ENCODE measurements at places on chromosomes 16 and 17.

GRCh38 chr16:84957792-84958191 lies 53.5 kb downstream of the ZDHHC7 start:
- DNase-seq = no peak

DNA sequence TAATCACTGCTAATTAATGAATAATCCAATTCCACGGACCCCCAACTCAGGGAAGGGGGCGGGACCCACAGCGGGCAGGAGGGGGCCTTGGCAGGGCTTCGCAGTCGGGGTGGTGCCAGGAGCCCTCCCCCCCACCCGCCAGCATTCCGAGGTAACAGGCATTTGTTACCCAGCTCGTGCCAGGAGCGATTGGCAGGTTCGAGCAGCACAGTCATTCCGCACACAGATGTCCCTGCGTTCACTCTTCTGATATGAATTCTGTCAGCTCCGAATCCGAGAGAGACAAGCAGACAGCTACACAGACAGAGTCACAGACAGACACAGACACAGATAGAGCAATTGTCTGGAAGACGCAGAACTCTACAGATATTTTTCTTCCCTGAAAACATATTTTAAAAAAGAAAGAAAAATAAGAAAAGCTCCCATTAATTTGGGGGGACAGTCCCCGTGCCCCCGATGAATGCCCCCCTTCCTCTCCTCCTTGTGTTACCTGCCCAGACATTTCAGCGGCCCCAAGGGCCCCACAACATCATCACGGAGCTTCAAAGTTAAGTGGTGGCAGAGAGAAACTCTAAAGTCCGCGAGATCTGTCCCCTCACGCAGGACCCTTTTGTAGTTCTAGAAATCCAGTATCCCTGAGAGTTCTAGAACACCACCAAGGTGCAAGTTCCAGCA lies 10.2 kb downstream of the NEUROD2 start:
- DNase-seq = no peak

DNA sequence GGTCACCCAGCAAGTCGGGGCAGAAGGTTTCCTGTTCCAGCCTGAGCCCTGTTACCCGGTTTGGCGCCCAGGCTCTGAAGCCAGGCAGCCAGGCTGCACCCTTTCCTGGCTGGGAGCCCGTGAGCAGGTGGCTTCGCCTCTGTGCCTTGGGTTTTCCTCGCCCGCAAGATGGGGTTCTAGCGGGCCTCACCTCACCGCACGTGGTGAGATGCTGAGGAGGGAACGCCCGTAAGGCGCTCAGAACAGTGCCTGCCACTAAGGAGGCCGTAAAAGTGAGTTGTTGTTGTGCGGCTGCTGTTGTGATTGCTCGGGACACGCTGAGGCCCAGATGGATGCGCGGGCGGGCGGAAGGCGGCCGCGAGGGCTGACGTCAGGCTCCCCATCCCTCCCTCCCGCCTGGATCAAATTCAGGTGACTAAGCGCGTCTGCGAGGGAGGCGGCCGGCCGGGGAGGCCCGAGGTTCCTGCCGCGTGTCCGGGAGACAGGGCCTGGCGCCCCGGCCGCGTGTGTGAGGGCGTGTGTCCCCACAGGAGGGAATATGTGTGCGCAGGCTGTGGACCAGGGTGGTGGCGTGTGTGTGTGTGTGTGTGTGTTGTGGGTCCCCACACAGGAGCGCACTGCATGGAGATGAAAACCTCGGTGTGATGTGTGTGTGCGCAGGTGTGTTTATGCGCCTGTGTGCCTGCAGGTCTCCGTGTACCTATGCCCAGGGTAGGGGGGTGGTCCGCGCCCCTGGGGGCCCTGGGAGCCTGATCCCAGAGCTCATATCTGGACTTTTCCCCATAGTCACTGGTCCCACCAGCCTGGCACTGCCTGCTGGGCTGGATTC lies 4.3 kb downstream of the CAMKK1 start:
- no peak for DNase-seq

DNA sequence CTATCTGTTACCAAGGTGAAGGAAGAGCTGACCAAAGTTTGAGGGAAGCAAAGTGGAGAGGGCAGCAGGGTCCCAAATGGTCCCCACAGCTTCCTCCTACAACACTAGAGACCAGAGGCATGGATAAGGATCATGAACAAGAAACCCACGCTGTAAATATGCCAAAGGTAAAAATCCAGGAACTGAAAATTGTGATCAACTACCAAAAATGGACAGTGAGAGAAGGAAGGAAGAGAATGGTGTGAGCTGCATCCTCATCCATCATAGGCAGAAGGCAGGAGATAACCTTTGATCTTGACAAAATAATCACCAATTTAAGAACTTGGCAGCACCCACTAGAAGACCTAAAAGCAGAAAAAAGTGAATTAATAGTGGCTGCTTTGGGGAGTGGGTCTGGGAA lies 66.2 kb downstream of the CYTH1 start:
- DNase-seq = no peak

GRCh38 chr17:55727920-55728319 lies 5.3 kb upstream of the TMEM100 start:
- no peak for DNase-seq

- no peak for DNase-seq
Measured at GRCh38 chr17:830950-831349, 48.8 kb downstream of the MRM3 start.

- no peak for DNase-seq
Measured at GRCh38 chr17:6752068-6752909, 3.6 kb upstream of the XAF1 start.

GRCh38 chr17:76672270-76672851 lies 28.8 kb upstream of the ST6GALNAC1 start:
- no peak for DNase-seq

DNA sequence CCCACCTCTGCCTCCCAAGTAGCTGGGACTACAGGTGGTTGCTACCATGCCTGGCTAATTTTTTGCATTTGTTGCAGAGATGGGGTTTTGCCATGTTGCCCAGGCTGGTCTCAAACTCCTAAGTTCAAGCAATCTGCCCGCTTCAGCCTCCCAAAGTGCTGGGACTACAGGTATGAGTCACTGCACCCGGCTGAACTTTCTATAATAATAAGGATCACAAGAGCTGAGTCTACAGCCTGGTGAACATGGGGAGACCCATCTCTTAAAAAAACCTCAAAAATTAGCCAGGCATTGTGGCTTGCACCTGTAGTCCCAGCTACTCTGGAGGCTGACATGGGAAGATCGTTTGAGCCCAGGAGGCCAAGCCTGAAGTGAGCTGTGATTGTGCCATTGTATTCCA lies 53.5 kb downstream of the WDR59 start:
- DNase-seq = no peak

GRCh38 chr17:60073063-60073462 lies 5.7 kb downstream of the HEATR6 start:
- no peak for DNase-seq

DNA sequence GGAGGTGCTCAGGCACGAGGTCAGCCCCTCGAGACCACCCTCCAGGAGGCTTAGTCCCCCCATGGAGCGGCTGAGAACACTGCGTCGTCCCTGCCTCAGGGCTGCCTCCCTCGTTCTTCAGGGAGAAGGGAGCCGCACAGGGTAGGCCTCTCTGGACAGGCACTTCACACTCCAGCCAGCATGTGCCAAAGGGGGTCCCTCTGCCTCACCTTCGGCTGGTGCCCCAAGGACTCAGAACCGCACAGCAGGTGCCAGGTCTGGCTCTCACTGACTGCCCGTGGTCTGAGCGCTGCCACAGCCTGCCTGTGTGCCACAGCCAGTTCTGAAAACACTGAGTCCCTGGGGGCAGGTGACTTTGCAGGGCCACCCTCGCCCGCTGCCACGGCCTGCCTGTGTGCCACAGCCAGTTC lies 7.1 kb downstream of the P2RX5 start:
- DNase-seq = no peak

DNA sequence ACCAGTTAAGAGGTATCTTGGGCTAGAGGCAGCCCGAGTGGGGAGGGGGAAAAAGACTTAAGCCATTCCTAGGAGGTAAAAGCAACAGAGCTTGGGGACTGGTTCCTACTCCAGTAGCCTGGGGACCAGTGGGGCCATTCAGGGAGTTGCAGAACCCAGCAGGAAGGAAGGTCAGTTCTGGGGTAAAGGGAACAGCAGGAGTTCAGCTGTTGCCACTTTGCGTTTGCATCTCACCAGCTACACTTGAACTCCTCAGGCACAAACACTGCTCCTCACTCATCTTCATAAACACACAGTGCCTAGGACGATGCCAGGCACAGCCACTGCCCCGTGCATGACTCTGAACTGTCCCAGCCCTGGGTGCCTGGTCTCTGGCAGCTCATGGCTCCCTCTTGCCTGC lies 4.0 kb downstream of the HAP1 start:
- DNase-seq = no peak

GRCh38 chr17:62717889-62718288 lies 90.2 kb downstream of the MARCHF10 start:
- no peak for DNase-seq

GRCh38 chr17:66967837-66968543 lies 3.5 kb downstream of the CACNG4 start:
- DNase-seq = no peak

- no peak for DNase-seq
Measured at GRCh38 chr17:50908140-50908859, 42.1 kb upstream of the TOB1 start.

DNA sequence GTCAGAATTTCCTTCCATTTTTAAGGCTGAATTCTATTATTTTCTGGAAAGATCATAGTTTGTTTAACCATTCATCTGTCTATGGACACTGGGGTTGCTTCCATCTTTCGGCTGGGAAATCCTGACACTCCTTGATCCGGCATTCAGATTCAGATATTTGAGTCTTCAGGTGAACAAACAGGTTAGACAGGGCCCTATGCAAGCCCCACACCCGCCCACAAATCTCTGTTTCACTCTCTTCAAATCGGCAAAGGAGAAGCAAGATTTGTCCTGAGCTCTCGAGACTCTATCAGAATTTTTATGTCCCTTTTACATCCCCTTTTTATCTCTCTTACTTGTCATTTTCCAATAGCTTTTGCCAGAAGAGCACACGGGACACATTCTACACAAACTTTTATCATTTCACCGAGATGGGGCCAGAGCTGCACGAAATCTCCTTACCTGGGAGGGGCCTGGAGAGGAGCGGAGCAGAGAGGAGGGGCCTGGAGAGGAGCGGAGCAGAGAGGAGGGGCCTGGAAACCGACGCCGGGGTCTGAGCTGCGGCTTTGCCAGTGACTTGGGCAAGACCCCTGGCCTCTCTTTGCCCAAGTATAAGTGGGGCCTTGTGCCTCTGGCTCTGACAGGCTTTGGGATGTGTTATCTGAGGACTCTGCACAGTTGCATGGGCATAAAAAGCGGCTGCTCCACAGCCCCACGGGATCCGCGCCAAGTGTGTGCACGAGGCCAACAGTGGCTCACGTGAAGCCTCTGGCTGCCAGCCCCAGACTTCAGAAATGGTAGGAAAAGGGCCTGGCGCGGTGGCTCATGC lies 54.3 kb upstream of the RBFOX3 start:
- DNase-seq = no peak

DNA sequence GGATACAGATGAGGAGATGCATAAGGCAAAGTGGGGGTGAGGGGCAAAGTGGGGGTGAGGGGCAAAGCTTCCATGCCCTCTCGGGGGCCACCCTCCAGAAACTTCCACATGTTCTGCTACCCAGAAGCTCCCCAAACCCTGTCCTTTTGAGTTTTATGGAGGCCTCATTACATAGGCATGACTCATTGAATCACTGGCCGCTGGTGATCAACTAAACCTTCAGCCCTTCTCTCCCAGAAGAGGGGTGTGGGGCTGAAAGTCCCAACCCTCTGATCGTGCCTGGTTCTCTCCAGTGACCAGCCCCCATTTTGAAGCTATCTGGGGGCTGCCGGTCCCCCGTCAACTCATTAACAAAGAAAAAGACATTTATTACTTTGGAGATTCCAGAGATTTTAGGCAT lies 27.5 kb downstream of the ITGAE start:
- no peak for DNase-seq

GRCh38 chr17:68457168-68457538 lies at the start of gene WIPI1:
Gene WIPI1, minus strand, starts transcription at chr17:68457496. Its CDS starts 75 bp downstream, at chr17:68457421.
- DNase-seq = no peak

DNA sequence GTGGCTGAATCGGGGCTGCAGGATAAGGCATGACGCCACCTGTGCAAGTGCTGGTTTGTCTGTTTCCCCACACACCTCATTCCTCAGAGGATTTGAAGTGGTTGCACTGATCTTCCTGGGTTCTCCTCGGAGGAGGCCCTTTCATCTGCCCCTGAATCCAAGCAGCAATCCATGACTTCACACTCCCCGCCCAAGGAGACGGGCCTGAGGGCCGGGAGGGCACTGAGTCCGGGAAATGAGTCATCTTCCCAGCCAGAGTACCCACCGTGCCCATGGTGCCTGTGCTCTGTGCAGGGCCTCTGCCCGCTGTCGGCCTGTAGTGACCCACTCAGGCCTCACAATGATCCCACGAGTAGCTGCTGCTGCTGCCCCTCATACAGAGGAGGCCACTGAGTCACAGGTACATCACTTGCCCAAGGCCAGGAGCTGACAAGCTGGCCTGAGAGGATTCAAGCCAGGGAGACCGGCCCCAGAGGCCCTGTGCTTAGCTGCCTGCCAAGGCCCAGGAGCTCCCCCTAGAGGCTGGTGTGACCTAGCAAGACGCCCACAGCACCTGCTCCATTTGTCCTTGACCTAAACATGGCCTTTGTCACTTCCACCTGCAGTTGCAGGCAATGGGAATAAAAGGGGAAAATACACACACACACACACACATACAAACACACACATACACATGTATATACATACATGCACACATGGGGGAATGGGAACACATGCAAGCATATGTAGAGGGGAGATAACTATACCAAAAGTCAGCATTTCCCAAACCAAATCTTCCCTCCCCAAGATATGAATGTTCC lies 240.0 kb downstream of the C16orf95 start:
- DNase-seq = no peak

GRCh38 chr17:15124746-15125145 lies 140.4 kb downstream of the PMP22 start:
- DNase-seq = no peak

DNA sequence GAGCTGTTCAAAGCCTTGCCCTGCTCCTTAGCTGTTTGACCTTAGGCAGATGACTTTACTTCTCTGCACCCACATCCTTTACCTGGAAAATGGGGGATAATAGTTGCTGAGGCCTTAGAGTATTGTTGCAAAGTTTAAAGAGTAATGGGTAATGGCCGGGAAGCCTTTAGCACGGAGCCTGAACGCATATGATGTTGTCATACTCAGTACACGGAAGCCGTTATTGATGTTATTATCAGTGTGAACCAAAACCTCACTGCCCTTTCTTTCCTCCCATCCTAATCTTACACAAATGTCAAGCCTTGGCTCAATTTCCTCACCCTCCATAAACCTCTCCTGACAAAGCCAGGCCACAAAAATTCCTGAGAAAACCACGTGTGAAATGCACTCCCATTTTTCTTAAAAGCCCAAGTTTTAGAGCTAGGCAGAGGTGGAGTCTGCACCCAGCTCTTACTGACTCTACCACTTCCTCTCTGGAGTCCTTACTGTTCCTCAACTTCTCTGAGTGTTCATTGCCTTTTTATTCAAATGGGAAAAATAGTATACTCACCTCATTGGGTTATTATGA lies 67.3 kb upstream of the CACNG3 start:
- DNase-seq = no peak

- DNase-seq = no peak
Measured at GRCh38 chr16:65327346-65327745, 205.5 kb upstream of the CDH11 start.

GRCh38 chr17:27888067-27888466 lies 5.1 kb downstream of the LYRM9 start:
- no peak for DNase-seq

GRCh38 chr16:71263582-71263981 lies 25.6 kb downstream of the CMTR2 start:
- no peak for DNase-seq

GRCh38 chr17:50721194-50722010 lies 2.0 kb downstream of the LUC7L3 start:
- DNase-seq = no peak
